ENCODE measurements at places on chromosomes 3 and 15.

GRCh38 chr3:9565316-9565715, 11.7 kb upstream of the LHFPL4 start:
- DNase-seq, result no peak

GRCh38 chr3:5657106-5657505, 469.6 kb downstream of the EDEM1 start:
- no peak for DNase-seq

- DNase-seq, result no peak
These were observed 2.4 kb downstream of the CISH start for GRCh38 chr3:50609071-50609762.

GRCh38 chr3:28989646-28990089, 291.2 kb upstream of the RBMS3 start:
- no peak for DNase-seq

GRCh38 chr3:62954580-62954979, 79.4 kb upstream of the CADPS start:
- no peak for DNase-seq

GRCh38 chr15:100645671-100646070, 43.3 kb downstream of the ASB7 start:
- no peak for DNase-seq

GRCh38 chr15:68900027-68900426, 30.3 kb upstream of the SPESP1 start:
- no peak for DNase-seq

- DNase-seq, result peak; percentile 72
These were observed 1.1 kb downstream of the HHATL start for GRCh38 chr3:42701371-42702065.

DNA sequence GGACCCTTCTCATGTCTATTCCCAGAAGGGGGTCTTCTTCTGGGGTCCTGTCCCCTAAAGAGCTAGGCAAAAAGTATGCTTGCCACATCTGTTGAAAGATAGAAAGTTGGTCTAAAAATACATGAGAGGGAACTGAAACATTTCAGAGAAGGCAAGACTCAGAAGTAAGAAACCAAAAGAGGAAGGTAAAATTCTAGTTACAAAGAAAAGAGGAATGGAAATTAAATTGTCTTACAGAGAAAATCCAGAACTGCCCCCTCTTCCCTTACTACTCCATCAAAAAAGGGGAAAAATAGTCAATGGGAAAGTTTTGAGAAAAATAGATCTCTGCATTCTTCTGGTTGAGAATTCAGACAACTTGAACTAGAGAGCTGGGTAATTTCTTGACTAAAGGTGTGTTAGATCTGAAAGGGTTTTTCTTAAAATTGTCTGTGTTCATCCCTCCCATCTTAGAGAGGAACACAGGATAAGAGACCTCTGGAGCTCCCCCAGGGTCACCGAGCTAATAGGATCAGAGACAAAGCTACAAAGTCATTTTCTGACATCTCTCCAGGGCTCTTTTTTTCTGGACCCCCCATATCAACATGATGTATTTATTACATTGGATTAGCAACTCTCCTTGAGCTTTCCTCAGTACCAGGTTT, 32.3 kb upstream of the CCR2 start:
- no peak for DNase-seq

DNA sequence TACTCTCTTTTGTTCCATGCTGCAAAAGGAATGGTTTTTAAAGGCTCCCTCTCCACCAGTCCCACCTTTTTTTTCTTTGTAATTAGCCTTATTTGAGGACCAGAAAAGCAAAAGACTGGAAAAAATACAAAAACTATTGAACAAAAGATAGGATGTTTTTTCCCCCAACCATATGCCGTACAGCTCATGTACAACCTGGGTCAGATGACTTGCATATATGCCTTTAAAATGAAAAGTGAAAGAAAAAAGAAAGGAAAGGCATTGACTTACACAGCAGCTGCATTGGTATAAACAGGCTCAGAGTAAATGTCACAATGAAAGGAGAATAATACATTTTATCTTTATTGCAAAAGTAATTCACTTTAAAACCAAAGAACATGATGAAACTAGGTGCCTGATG, 69.5 kb upstream of the CMC1 start:
- no peak for DNase-seq

GRCh38 chr3:66819993-66820501, 178.1 kb upstream of the KBTBD8 start:
- DNase-seq, result no peak

DNA sequence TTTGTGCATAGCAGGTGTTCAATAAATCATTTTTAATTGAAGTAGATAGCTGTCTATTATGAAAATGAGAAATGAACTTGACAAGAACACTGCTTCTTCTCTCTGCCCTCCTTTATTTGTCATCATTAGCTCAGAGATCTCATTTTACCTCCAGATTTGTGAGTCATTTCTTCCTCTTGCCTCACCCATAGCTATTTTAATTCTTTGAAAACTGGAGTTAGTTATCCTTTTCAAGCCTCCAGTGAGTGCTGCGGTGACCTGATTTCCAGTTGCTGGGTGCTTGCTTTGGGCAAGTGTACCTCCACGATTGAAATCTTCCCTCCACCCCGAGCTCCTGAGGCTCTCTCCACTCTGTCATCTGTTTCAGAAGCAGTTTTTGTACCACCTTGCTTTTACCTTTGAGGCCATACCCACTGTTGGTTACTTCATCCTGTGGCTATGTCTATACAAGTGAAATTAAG, 114.6 kb downstream of the NFKBIZ start:
- DNase-seq, result no peak

DNA sequence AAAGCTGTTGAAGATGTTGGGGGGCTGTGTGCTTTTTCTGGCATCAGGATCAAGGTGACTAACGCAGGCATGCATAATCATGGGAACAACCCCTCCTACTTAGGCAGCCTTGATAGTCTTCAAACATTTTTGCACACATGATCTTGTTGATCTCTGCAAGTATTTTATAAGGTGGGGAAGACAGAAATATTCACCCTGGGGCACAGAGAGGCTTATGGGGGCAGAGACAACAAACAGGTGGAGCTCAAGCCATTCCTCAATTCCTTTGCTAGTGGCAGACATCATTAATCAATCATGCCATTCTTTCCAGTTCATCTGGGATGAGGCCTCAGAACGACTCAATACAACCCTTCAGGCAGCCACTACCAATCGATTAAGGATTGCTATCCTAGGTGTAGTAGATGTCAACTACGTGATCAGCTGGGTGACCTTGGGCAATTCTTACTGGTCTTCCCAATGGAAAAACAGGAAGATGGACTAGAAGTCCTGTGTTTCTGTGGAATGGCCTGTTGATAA, 110.3 kb upstream of the SMAD3 start:
- DNase-seq, result no peak

- no peak for DNase-seq
These were observed 8.4 kb downstream of the CSK start for GRCh38 chr15:74790080-74790916.

DNA sequence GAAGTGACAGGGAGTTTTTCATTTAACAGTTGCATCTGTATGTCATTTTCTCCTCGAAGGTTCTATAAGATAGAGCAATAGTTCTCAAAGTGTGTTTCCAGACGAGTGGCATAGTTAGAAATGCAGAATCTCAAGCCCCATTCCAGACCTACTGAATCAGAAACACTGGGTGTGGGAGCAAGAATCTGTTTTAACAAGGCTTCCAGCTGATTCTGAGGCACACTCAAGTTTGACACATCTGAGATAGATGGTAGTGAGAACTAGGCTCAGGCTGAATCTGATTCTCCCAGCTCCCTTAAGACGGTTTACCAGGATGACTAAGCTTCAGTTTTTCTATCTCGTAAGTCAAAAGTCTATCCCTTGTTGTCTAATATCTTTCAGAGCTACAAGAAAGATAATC, 159.8 kb upstream of the NUDT16 start:
- no peak for DNase-seq

Measured in HEK293T (cell line).